Left lung (tissue), 14 donors: ENCODE measurements at places on chromosomes 1 and 21. TPM values are rescaled to one million over a fixed set of nuclear protein-coding genes. Genes with fewer than 3 reads are reported as not detected.

The PGBD2 gene
- 10.2 TPM for total RNA-seq

The DYNLT5 gene
- 4.3 TPM for total RNA-seq

The PRPF38A gene
- total RNA-seq = 36.6 TPM

The ERICH3 gene
- 0.06 TPM for total RNA-seq

The DCST1 gene
- not detected for total RNA-seq

The ADAM30 gene
- total RNA-seq = not detected

The BEND5 gene
- total RNA-seq = 3.3 TPM

The AGTRAP gene
- 49.0 TPM for total RNA-seq

The KRTAP19-1 gene
- total RNA-seq = not detected

The DYNLT4 gene
- not detected for total RNA-seq

The PCAT6 gene
- total RNA-seq = 2.4 TPM
